ENCODE measurements at places on chromosomes 12 and 14. TPM values are rescaled to one million over a fixed set of nuclear protein-coding genes. Genes with fewer than 3 reads are reported as not detected.

KRT2 gene
- not detected for total RNA-seq

GPD1 gene
- not detected for total RNA-seq

TRMT5 gene
- 8.3 TPM for total RNA-seq

SMCO3 gene
- not detected for total RNA-seq

TPPP2 gene
- not detected for total RNA-seq

All from placental pericyte (primary cell).